ENCODE measurements at places on chromosomes 5 and 9.

DNA sequence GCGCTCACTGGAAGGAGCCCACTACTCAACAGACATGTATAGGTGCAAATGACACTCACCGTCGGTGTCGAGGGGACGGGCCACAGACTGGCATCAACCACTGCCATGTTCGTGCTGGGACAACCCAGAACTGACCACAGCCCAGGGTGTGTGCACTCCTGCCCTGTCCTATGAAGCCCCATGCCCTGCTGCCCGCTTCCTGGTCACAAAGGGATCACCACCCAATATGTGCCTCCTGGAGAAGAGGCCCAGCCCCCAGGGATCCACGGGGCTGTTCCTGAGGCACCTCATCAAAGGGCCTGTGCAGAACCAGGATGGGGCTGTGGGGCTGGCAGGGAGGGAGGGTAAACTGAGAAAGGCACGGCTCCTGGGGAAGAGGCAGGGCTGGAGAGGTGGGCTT lies 43.1 kb downstream of the PRRT1B start:
- DNase-seq, result no peak

DNA sequence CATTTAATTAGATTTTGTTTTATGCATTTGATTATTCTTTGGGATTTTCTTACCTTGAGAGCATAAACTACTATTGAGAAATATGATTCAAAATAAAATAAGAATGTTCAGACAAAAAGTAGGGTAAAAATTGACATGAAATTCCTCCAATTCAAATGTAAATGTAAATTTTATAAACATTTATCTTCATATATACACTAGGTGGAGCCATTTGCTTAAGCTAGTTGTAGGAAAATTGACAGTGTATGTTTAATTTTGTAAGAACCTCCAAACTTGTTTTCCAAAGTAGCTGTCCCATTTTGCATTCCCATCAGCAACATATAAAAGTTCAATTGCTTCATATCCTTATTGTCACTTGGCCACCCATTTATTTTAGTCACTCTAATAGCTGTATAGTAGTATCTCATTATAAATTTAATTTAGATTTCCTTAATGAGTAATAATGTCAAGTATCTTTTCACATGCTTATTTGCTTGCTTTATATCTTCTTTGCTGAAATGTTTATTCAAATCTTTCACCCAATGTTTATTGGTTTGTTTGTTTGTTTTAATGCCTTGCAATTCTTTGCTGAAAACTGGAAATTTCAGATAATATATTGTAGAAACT lies 37.6 kb upstream of the SLCO6A1 start:
- DNase-seq, result no peak

- no peak for DNase-seq
These were observed 35.8 kb downstream of the PPIC start for GRCh38 chr5:123000731-123001130.

DNA sequence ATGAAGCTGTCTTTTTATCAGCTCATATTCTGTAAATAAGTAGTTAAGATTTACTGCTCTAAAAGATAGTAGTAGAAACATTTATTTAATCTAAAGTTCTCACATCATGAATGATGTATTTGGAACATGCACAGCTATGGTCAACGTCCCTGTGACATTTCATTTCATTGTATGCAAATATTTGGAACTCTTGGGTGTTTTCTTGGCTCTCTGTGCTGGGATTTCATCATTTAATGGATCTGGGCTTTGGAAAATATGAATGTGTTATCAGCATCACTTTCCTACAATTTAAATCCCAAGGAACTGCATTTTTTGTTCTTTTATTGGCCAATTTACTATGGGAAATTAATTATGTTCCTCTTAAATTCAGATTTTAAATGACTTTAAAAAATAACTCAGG lies 462.9 kb downstream of the SEMA5A start:
- DNase-seq, result no peak

DNA sequence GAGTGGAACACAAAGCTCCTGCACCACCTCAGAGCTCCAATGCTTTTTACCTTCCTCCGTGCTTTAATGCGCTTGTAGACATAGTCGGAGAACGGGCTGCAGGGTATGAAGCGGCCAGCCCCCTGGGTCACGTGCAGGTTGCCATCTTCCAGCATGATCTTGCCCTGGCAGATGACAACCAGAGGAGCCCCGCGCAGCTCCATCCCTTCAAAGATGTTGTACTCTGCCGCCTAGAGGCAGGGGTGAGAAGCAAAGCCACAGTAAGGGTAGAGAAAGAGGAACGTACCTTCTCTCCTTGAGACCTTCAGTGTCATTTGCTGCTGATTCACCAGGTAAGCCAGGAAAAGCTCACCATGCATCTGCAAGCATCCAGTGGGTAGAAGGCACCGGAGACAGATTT lies 112.3 kb downstream of the DPYSL3 start:
- no peak for DNase-seq

- no peak for DNase-seq
These were observed 742.8 kb downstream of the CDH9 start for GRCh38 chr5:26295541-26295940.

DNA sequence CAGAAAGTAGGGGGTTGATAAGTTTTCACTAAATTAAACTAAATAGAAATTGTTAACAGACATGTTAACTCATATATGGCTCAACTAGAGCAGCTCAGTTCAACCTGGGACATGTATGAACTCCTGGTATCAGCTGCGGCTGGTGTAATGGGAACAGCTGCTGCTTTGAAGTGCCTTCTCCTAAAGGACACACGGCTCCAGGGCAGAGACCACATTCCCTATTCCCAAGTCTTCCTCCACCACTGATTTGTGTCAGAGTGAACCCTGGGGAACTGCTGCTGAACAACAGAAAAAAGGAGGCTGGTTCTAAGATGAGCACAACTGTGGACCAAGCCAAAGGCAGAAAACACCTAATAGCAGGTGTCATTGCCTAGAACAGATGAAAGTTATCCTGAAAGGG lies 71.1 kb downstream of the MAPKAP1 start:
- no peak for DNase-seq

DNA sequence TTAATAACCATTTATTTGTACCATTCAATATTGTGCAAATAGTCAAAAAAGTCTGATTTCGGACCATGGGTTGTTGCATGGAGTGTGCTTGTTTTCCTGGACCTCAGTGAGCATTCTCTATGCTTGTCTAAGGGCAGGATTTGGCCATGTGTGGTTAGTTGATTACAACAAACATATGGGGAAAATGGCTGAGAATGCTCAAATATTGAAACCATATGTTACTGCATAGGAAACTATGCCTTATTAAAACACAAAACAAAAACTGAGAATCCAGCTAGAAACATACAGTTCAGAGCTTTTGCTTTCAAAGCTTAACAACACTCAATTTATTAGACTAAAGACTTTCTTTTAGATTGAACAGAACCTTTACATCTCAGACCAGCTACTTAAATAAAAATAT lies 928.3 kb downstream of the NR2F1-AS1 start:
- no peak for DNase-seq

- no peak for DNase-seq
These were observed 41.0 kb downstream of the FXN start for GRCh38 chr9:69076550-69076949.

- no peak for DNase-seq
These were observed 198.7 kb downstream of the SEMA6A start for GRCh38 chr5:116375926-116376325.

- no peak for DNase-seq
These were observed 170.8 kb upstream of the FBN2 start for GRCh38 chr5:128708841-128709240.

GRCh38 chr5:157749462-157749799 lies 5.9 kb downstream of the LSM11 start:
- DNase-seq, result no peak

DNA sequence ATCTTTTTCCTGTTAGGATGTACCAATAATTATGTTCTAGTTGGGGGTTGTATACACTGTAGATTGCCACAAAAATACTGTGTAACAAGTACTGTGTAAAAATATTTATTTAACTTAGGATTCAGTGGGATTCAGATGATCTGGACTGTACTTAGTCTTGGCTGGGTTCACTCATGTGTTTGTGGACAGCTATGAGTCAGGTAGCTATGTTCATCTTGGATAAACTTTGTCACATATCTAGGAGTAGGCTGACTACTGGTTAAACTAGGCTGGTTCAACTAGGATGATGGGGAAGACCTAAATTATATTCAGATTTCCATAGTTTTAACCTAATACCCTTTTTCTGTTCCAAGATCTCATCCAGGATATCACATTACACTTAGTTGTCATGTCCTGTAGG lies 32.1 kb upstream of the TNFSF15 start:
- DNase-seq, result no peak

DNA sequence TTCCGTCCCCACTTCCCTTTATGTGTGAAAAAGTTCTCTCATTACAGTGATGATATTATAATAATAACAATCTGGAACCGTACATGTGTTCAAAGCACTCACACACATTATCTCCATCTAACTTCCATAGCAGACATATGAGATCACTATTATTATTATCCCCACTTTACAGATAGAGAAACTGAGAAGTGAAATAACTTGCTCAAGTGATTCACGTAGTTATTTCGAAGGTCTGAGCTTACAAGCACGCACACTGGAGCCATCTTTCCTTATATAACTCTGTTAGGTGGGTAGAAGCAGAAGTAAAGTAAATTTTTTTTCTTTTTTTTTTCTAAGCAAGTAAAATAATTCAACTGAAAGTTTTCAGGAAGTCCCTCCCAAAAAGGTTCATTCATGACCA lies 62.9 kb upstream of the PTGER4 start:
- DNase-seq, result no peak

GRCh38 chr5:43753069-43753468 lies 150.1 kb downstream of the NNT start:
- DNase-seq, result no peak

GRCh38 chr5:143693651-143694252 lies 118.2 kb upstream of the HMHB1 start:
- no peak for DNase-seq

All from activated T-cell treated with anti-CD3 and anti-CD28 coated beads for 48 hours (primary cell).